ENCODE measurements at places on chromosomes 2 and 18.
A peak's percentile ranks its signal among the peaks of the same experiment; 100 is the strongest.

- no peak for DNase-seq
These were observed 51.8 kb downstream of the NTSR2 start for GRCh38 chr2:11617984-11618707.

- DNase-seq = no peak
These were observed 113.8 kb upstream of the DLX2 start for GRCh38 chr2:172216477-172216876.

DNA sequence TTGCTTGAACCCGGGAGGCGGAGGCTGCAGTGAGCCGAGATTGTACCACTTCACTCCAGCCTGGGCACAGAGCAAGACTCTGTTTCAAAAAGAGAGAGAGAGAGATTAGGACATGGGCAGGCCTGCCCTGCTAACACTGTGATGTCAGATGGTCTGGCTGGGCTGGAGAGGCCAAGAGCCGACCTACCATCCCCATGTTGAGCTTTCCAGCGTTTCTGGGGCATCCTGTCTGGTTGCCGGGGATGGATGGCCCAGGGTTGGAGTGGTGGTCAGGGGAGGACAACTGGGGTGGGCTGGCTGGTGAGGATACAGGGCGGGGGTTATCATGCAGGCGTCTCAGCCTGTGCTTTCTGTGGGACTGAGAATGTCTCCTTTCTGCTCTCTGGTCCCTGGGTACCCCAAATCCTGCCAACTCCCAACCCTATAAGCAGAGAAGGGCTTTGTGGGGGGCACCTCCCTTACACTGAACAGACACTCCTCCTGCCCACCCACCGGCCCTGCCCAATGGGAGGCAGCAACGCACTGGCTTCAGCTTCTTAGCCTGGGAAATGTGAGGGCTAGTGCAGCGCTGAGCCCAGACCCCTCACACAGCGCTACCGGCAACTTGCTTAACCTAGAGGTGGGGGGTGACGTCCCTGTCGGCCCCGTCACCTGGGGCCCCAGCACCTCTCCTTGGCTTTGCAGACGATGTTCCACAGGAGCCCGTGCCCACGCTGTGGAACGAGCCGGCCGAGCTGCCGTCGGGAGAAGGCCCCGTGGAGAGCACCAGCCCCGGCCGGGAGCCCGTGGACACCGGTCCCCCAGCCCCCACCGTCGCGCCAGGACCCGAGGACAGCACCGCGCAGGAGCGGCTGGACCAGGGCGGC is 5.4 kb downstream of the SNORC start:
- DNase-seq = peak; percentile 52

- DNase-seq = no peak
These were observed 611.0 kb downstream of the KCNJ3 start for GRCh38 chr2:155309483-155309882.

- no peak for DNase-seq
These were observed 841.6 kb downstream of the TRIB2 start for GRCh38 chr2:13558368-13558767.

DNA sequence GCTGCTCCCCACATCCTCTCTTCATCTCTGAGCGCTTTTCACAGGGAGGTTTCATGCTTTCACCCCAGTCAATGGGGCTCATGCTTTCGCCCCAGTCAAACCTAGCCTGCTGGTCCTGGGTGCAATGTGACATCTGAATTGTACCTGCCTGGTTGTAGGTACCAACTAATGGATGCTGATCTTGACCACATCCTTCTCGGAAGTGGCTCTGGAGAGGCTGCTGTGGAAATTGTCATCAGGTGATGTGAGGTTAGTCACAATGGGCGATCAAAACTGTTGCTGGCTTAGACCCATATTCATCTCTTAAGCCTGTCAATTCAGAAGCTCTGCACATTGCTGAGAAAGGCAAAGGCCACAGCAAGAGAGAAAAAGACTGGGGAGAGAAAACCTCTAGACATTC is 32.7 kb upstream of the ALKAL2 start:
- DNase-seq = no peak

DNA sequence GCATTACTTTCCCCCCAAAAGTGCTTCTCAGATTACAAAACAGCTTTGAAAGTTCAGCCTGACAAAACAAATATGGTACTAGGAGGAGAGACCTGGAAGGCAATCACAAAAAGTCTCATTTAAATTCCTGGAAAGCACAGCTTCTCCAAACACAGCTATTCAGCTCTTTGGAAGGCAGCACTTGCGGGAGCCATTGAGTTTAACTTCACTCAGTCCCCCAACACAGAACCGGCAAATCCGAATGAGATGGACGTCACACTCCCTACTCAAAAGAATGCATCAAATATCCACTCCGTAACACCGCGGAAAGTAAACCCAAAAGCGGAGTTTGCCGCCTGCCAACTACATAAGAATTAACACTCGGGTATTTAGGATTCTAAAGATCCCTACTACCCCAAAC is 638 bp downstream of the ST6GAL2 start:
- no peak for DNase-seq

DNA sequence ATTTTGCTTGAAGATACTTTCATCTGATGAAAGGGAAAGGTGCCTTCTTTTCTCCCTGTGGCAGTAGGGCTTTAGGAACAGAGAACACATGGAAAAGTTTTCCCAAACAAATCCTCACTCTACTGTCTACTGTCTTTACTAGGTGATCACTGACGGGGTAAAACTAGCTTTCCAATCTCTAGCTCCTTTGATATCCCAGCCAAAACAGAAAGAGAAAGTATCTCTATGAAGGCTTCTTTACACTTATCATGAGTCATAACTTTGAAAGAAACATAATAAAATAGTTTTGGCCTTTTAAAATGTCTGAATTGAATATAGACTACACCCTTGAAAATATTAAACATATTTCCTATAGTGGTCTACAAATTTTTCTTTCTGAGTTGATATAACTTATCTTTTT is 214.5 kb downstream of the DSEL start:
- no peak for DNase-seq

Measured in nucleus accumbens (tissue), 56 donors.